ENCODE measurements at places on chromosomes 2 and 18. TPM values are rescaled to one million over a fixed set of nuclear protein-coding genes. Genes with fewer than 3 reads are reported as not detected.

The IL18RAP gene
- total RNA-seq = not detected

The IL1F10 gene
- not detected for total RNA-seq

DNA sequence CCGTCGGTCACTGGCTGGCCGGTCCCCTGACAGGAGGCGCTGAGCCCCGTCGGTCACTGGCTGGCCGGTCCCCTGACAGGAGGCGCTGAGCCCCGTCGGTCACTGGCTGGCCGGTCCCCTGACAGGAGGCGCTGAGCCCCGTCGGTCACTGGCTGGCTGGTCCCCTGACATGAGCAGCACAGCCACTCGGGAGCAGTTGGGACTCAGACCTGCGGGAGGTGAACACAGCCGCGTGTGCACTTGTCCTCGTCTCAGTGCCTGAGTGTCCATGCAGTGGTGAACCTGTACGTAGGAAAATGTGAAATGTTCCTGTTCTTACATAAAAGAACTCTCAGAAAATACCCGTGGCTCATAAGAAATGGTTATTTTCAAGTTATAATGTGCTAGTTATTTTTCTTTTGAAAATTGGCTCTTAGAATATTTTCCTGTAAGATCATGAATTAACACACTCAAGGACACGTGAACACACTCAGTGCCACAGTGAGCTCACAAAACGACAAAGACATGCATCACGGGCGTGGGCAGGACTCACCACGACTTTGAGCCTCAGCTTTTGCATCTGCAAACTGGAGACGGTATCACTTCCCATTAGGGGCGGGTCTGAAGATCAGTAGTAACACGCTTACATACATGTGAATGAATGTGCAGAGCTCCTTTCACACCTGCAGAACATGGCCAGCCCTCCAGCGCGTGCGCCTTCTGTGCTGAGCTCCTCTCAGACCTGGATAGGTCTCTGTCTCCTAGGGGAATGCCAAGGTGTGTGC lies 21.1 kb upstream of the NFATC1 start:
- peaks cover 5% of the 10 kb centered on the region for H3K36me3 ChIP-seq
- no peak overlapping the region for H3K4me3 ChIP-seq
- H3K27me3 ChIP-seq = no peaks in the 10 kb centered on the region
- DNase-seq = no peak
- no peaks in the 10 kb centered on the region for H3K4me1 ChIP-seq
- no peak overlapping the region for H3K27ac ChIP-seq

DNA sequence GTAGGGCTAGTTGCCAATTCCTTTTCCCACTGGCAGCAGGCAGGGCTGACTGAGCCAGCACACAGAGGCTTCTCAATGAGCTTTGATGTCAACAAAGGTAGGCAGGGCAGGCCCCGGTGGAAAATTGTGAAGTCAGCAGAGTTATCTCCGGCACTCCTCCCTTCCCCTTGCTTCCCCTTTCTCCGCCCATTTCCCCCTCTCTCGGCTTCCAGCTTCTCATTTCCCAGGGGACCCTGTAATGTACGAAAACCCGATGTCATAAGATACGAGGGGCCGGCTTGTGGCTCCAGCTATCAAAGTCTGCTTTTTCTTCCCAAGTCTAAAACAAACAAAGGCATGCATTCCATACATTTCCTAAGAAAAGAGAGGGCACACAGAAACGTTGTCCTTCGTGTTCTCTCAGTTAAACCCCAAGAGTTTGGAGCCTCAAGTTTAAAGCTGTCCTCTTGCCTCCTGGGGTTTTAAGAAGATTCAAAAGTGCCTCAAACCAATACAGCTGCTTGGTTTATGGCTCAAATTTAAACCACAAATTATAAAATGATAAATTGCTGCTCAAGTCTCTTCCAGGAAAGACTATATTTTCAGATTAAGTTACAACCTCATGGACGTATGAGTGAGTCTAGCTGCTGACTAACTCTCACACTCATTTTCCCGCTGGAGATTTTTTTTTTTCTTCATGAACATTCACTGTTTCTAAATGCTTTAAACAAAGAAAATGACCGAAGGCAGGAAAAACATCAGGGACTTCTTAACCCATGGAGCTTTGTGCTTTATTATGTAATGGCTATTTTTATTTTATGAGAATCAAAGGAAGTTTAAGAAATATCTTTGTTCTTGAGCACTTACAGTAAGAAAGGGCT lies 27.2 kb upstream of the EML4 start:
- DNase-seq = no peak
- no peaks in the 10 kb centered on the region for H3K27me3 ChIP-seq
- H3K36me3 ChIP-seq = peaks cover 4% of the 10 kb centered on the region
- H3K27ac ChIP-seq = no peak overlapping the region
- peaks cover 51% of the 10 kb centered on the region for H3K4me1 ChIP-seq

DNA sequence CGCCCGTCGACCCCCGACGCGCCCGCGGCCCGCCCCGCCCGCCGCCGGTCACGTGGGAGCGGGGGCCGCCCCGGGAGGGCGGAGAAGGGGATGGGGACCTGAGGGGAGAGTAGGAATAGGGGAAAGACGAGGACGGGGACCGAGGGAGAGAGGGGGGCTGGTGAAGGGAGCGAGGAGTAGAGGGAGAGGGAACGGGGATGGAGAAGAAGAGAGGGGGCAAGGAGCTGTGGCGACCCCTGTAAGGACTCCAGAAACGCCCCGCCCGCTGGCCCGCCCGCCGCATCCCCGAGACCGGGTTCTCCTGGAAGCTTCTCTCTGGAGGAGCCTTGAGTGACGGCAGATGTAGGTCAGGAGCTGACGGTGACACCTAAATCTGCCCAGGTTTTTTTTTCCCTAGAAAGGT lies 615 bp downstream of the ADNP2 start:
- H3K4me3 ChIP-seq = peak overlapping the region; percentile 68
- peaks cover 22% of the 10 kb centered on the region for H3K36me3 ChIP-seq
- no peak overlapping the region for H3K27ac ChIP-seq
- DNase-seq = peak; percentile 11
- peaks cover 23% of the 10 kb centered on the region for H3K4me1 ChIP-seq

DNA sequence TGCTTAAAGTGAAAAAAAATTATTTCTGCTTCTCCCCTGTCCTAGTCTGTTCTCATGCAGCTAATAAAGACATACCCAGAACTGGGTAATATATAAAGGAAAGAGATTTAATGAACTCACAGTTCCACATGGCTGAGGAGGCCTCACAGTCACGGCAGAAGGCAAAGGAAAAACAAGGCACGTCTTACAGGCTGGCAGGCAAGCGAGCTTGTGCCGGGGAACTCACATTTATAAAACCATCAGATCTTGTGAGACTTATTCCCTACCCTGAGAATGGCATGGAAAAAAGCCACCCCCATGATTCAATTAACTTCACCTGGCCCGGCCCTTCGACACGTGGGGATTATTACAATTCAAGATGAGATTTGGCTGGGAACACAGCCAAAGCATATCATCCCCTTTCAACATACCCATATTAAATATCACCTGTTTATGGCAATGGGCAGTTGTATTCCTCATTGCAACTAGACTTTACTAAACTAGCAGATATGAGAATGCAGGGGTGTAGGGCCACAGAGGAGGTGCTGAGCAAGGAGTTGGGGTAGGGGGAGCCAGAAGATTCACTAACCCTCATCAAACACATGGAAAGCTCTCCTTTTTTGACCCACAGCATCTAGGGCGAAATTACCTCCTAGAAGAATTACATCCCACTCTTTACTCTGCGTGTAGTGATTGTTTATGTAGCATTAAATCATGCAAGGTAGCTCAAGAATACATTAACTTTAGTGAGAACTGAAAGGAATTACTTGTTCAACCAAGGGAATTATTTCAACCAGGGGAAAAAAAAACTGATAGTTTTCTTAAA lies 183.3 kb upstream of the DOK6 start:
- H3K36me3 ChIP-seq = no peaks in the 10 kb centered on the region
- H3K27me3 ChIP-seq = no peaks in the 10 kb centered on the region
- no peak overlapping the region for H3K4me3 ChIP-seq
- H3K27ac ChIP-seq = no peak overlapping the region

The COL5A2 gene
- total RNA-seq = 1.1 TPM

Data from Calu3 (cell line).